ENCODE measurements at places on chromosomes 3 and 15. TPM values are rescaled to one million over a fixed set of nuclear protein-coding genes. Genes with fewer than 3 reads are reported as not detected.
A peak's percentile ranks its signal among the peaks of the same experiment; 100 is the strongest.

Gene ARL13B
- total RNA-seq = 4.8 TPM

Gene HHLA2
- not detected for total RNA-seq

Gene TRPM1
- not detected for total RNA-seq

Gene ATP13A5
- total RNA-seq = not detected

GRCh38 chr3:190883973-190884832 lies 21.7 kb upstream of the GMNC start:
- DNase-seq = peak; percentile 29

GRCh38 chr3:28117598-28117997 lies 123.8 kb upstream of the CMC1 start:
- DNase-seq = no peak

DNA sequence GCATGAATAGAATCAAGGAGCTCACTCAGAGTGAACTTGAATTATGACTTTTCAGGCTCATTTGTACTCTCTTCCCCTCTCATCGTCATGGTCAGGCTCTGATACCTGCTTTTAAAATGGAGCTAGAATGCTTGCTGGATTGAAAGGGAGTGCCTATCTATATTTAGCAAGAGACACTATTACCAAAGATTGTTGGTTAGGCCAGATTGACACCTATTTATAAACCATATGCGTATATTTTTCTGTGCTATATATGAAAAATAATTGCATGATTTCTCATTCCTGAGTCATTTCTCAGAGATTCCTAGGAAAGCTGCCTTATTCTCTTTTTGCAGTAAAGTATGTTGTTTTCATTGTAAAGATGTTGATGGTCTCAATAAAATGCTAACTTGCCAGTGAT lies 9.6 kb downstream of the CCNDBP1 start:
- DNase-seq = no peak

GRCh38 chr3:59553076-59553475 lies 503.3 kb upstream of the CFAP20DC start:
- no peak for DNase-seq

DNA sequence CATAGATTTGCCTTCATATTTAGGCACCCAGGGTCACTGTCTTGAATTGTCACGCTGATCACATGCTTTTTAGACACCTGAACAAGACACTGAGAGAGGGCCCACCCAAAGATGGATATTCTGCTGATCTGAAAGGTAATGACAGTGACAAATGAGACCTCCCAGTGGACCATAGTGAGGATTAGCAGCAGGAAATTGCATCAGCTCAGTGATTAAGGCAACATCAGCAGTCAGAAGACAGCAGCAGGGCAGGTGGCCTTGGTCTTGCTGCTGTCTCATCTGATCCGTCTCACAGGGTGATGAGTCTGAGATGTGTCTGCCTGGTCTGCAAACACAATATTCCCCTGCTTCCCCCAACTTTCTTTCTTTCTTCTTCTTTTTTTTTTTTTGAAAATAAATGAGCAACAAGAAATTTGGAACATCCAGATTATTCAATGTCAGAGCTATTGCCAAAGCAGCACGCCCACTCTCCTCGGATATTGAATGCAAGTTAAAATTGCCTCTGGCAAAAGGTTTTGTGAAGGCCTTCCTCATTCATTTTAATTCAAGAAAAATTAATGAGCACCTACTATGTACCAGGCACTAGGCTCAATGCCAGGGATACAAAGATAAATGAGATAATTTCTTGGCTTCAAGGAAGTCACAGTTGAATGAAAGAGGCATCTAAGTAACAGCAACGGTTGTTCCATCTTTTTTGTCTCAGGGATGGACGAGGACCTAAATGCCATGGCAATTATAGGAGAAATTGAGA lies 14.1 kb downstream of the OTOL1 start:
- DNase-seq = no peak

DNA sequence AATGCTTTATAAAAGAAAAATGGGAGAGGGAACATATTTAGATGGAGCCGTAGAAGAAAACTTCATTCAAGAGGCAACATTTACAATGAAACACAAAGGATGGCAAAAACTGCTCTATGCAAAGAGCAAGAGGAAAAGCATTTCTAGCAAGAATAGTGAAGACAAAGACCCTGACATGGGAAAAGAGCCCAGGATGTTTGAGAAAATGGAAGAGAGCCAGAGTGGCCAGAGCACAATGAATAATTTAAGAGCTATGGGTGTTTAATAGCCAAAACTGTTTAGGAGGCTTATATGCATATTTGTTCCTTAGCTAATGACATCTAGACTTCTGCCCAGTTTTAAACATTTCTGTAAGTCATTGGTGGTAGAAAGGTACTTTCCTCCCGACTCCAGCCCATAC lies 25.4 kb upstream of the SEMA6D start:
- no peak for DNase-seq

DNA sequence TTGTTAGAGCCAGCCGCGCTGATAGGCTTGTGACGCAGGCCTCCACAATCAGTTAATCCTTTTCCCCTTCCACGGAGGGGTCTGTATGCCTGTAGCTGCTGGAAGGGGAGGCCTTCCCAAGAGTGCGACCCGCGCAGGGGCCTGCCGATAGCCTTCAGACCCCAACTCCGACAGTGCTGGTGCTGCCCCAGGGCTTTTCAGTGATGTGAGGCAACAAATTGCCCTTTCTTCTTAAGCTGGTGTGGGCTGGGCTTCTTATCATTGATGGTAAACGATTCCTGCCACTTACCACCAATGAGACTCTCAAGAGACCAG lies 143.4 kb downstream of the CHSY1 start:
- DNase-seq = no peak

GRCh38 chr3:125123451-125124305 lies 67.9 kb upstream of the HEG1 start:
- DNase-seq = no peak

DNA sequence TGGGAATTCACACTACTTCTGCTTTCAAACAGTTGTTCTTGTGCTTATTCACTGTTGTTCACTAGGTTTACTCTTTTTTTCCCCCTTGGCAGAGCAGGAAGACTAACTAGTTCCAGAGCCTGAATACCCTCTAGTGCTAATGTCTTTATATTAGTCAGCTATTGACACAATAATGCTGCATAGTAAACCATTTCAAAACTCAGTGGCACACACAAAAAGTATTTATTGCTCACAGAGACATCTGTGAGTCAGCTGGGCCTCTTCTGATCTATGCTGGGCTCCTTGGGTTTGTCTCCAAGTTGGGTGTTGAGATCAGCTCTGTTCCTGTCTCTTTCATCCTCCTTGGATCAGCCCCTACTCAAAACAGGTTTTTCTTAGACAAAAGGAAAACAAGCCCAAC lies 51.1 kb downstream of the RSRC1 start:
- no peak for DNase-seq

DNA sequence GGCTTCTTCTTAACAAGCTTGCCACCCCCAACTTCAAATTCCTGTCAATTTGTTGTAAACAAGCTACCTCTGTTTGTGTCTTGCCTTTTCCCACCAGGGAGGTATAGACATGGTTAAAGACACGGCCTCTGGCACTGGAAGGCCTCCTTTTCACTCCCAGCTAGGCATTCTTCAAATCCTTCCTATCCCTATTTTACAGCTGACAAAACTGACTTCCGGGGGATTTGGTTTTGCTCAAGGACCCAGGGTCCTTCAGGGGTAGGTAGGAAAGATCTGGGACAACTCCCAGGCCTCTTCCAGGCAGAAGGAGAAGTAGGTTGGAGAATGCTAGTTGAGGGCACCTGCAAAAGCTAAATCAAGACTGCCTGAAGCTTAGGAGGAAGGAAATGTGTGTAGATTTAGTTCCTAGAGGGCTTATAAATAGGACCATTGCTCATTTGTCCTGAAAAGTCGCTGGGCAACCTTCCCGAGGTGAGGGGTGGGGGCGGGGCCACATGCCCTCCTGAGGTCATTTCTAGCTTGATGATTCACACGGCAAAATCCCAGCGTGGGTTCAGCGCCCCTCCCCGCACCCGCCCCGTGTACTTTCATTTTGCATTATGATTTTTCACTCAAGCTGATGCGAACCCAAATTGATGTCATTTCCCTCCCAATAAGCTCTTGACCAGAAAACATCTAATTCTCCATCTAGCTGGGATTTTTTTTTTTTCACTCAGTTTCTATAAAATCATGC lies 365.5 kb downstream of the SHQ1 start:
- DNase-seq = peak; percentile 57

DNA sequence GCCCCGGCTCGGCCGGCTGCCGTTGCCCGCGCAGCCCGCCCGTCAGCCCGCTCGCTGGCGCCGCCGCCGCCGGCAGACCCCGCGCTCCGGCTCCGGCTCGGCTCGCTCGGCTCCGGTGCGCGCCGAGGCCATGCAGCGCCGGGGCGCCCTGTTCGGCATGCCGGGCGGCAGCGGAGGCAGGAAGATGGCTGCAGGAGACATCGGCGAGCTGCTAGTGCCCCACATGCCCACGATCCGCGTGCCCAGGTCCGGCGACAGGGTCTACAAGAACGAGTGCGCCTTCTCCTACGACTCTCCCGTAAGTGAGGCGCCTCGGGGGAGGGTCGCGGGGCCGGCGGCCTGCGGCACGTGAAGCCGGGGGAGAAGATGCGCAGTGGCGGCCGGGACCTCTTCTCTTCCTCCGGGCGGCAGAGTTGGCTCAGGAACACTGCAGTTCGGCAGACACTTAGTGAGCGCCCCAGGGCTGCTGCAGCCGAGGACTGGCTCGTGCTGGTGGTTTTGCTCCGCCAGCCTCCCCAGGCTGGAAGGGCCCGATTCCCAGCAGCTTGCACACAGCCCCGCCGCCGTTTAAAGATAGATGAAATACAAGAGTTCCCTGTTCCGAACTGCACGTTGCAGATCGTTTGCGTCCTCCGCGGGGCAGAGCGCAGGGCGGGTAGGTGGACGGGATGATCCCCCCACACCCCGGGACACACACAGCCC lies 407 bp downstream of the USP13 start:
- peak; percentile 78 for DNase-seq

DNA sequence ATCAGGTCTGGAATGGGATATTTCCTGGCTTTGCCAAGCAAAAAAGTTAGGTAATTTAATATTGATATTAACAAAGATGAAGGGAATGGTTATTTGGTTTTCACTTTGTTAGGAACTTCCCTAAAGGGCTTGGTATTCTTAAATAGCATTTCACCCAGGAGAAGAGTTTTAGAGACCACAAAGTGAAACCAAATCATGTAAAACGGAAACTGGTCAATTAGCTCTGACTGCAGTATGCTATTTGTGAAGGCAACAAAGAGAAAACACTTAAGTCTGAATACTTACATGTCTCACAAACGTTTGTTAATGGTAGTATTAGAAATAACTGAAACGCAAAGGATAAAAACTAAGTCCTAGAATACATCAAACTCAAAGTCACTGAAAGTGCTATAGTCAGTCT lies 32.4 kb upstream of the SETMAR start:
- DNase-seq = no peak

DNA sequence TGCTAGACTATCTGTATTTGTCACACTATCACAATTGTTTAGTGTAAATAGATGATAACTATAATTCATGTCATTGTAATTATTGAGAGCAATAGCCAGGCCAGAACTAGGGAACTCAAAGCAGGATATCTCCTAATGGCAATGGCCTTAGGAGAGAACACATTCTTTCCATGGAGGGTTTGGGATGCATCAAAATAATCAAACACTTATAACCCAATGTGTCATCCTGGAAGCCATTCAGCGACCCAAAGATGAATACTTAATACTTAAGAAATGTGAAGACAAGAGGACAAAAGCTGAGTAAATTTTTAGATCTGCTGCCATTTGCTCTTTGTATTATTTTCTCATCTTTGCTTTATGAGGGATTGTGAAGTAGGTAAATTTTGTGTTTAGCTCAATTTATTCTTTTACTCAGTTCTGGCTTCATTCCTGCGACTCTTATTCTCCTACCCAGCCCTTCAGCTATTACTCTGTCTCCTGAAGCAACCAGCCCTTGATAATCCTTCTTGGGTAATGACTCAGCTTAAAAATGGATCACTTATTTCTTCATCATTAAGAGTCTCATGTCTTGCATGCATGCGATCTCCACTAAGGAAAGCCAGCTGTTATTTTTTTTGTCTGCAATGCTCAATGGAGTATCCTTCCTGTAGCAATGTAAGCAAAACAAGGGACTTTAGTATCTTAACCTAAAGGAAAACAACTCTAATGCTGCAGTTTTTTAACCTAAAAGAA lies 2.0 kb downstream of the OR4F15 start:
- DNase-seq = no peak

DNA sequence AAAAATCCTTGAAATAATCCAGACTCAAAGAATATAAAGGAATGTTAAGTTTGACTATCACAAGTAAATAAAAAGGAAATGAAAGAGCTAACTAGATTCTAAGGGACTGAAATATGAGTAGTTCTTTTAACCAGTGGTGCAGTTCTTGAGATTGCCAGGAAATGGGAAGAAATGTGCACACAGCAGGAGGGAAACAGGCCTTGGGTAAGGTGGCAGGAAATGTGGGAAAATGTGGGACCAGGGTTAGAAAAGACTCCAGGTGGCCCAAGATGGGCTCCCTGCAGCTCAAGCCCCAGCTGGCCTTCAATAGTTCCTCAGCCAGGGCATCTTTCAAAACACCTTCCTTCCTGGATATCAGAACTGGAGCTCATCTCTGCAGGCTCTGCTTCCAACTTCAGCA lies 181.3 kb downstream of the ISL2 start:
- DNase-seq = no peak

GRCh38 chr15:47349179-47349578 lies 368.1 kb upstream of the SEMA6D start:
- DNase-seq = no peak

DNA sequence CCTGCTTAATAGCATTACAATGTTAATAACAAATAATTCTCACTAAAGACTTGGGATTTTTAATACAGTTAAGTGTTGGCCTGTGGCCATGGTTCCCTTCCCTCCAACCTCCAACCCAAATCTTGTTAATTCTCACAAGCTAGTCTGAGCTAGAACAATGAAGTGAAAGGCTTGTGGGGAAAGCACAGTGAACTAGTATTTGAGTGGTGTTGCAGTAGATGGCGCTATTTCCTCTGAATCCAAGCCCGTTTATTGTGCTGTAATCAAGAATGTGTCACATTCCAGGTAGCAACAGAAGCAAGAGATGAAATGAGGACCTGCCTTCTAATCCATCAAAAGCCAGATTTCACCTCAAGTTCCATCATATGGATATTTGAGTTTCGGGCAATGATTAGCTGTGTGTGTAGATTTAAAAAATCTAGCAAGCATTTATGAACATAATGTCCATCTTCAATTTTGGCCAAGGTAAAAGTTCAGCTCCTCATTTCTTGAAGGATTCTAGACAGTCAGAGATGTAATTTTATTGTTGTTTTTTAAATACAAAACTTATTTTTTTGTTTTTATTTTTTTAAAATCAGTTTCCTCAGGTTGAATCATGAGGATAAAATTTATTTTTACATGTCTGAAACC lies 160.7 kb downstream of the SQOR start:
- peak; percentile 43 for DNase-seq
